ENCODE measurements at places on chromosomes 7 and 10.
A peak's percentile ranks its signal among the peaks of the same experiment; 100 is the strongest.

DNA sequence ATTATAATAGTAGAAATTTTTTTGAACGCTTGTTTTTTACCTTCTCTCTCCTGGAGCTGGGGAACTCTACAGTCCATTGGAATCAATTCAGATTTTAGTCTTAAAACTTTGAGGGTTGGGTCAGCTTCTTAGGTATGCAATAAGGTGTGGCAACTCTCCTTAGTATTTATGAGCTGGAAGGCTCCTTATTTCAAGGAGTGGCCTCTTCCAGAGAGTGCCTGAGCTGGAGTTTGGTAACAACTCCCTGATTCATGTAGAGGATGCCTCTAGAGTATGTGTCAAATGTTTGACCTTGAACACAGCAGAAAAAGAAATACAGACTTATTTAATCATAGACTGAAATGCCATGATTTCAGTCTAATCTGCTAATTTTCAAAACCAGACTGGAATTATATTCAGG lies 11.1 kb downstream of the CDK14 start:
- DNase-seq, result no peak

DNA sequence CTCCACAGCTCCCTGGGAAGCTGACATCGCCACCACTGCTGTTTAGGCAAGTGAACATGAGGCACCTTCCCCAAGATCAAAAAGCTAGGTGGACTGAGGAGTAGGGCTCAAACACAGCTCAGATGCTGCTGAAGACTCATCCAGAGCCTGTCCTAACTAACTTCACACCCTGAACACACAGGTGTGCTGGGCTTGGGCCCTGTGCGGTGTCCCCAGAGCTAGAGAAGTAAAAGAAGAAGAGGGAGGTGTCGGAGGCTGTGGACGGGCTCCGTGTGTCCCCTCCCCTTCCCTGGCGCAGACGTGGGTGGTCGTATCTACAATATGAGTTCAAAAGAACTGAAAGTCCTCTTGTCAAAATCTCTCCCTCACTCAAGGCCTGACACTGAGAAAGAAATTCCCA lies 373.4 kb upstream of the MGMT start:
- DNase-seq, result no peak

GRCh38 chr7:100211342-100211780 lies 8.4 kb upstream of the PVRIG start:
- peak; percentile 58 for DNase-seq

DNA sequence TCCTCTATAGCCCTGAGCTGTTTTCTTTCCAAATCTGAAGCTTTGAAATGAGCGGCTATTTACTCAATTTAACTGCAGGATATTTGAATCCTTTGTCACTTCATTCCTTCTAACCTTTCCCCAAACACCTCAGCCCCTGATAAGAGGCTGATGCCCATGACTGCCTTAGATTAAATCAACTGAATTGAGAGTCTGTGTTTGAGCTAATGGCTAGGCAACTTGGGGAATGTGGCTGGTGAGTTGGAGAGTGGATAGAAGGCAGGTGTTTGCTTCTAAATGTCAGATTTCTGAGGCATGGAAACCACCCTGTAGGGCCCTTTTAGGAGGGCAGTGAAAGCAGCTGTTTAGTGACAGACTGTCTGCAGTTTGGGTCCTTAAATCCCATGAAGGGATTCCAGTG lies 759.9 kb downstream of the LRMDA start:
- no peak for DNase-seq

GRCh38 chr7:101586906-101587677 lies 42.0 kb downstream of the MYL10 start:
- no peak for DNase-seq

DNA sequence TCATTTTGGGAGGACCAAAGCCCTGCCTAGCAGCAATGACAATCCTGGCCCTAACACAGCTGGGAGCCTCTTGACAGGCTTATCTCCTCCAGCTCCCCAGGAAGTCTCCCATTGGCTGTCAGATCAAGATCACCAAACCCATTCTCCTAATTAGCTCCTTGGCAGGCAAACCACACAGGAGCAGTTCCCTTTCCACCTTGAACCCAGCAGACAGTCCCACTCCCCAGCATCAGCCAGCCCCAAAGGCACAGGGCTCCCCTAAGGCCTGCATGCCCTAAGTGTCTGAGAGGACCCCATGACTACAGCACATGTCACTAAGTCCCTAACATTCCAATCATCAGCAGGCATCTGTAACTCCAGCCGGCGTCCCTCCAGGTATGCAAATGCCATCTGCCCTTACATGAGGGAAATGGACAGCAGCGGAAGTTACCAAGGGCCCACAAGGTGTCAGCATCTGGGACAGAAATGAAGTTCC lies 348.5 kb downstream of the KCNMA1 start:
- no peak for DNase-seq

- no peak for DNase-seq
These were observed 5.9 kb upstream of the PRSS58 start for GRCh38 chr7:142263598-142264380.

DNA sequence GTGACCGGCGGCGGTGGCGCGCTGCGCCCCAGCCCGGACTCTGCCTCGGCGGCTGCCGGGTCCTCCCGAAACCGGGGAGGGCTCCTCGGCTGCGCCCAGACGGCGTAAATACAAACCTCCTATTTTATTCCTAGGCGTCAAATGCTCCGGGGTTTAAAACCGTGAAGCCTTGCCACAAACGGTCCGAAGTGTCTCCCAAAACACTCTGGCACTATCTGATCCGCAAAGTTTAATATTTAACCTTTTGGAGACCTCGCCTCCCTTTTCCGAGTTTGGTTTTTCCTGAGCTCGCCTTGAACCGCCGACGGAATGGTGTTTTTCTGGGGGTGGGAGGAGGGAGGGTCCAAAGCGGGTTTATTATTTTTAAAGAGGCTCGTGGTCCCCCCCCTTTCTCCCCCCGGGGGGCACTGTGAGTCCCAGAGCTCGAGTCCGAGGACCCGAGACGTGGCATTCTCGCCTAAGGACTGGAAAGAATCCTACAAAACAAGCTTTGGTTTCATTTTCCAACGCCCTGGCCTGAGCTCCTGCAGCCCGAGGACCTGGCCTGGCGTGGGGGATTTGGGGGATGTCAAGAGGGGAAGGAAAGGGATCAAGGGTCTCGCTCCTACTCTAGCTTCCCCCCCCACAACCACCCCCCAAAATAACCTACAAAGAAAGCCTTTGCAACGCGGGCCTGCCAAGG lies 1.8 kb downstream of the TNRC18 start:
- peak; percentile 19 for DNase-seq

GRCh38 chr10:5168897-5169420 lies 16.0 kb downstream of the AKR1C8 start:
- peak; percentile 50 for DNase-seq

All from stimulated activated CD4-positive, alpha-beta T cell treated with anti-CD3 and anti-CD28 coated beads, Interleukin-15, amount 100 ng/mL, for 24 hours (primary cell).